ENCODE measurements at places on chromosomes 7 and 10.

DNA sequence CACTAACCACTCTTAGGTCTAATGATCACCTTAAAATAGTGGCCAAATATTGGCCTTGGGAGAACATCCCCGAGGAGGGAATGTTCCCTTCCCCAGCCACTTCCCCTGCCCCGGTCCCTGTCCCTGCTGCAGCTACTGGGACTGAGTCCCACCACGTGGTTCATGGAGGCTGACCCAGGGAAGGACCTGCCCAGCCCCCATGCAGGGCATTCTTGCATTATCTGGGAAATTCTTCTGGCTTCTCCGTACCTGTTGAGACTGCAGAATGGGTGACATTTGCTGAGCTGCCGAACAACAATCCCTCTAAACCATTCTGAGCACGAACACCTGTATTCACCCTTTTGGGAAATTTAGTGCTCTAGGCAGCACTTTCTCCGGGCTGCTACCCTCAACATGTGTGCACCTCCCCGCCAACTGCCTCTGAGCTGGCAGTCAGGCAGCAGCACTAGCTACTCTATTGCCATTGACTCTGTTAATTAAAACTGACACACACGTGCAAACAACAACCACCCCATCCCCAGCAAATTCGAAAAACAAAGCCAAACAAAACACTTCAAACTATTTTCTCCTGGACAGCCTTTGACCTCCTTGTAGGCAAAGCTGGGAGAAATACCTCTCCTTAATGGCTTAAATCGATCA, 567.4 kb upstream of the MKI67 start:
- DNase-seq: no peak

- DNase-seq: no peak
Observed at GRCh38 chr10:47335906-47336305, 12.3 kb upstream of the RBP3 start.

DNA sequence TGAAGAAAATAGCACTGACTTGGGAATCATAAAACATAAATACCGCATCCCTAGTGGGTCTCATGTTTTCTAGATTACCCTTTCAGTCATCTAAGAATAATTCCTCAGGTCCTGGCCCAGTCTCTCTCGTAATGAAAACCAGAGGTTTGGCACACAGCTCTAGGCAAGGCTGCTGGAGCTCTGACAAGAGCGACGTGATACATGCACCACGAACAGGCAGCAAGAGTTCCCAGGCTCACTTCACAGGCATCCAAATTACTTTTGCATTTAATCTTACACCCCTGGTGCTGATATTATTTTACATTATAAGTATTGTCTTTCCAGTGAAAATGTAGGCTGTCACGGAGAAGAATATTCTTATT, 105.2 kb downstream of the THSD7A start:
- DNase-seq: no peak

DNA sequence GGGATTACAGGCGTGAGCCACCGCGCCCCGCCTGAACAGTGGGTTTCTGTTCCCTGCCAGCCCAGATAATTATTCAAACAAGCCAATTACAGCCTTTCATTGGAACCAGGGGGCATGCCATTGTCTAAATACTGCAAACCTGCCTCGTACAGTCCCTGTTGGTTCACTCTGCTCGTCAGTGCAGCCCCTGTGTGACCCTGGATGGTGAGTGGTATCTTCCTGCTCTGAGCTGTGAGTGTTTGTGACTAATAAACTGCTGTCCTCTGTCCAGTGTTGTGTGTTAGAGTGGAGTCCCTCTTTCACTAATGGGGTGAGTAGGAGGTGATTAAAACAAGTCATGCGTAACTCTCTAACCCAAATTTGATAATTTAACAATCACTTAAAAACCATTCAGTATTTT, 176.5 kb upstream of the FAM3C start:
- DNase-seq: no peak

DNA sequence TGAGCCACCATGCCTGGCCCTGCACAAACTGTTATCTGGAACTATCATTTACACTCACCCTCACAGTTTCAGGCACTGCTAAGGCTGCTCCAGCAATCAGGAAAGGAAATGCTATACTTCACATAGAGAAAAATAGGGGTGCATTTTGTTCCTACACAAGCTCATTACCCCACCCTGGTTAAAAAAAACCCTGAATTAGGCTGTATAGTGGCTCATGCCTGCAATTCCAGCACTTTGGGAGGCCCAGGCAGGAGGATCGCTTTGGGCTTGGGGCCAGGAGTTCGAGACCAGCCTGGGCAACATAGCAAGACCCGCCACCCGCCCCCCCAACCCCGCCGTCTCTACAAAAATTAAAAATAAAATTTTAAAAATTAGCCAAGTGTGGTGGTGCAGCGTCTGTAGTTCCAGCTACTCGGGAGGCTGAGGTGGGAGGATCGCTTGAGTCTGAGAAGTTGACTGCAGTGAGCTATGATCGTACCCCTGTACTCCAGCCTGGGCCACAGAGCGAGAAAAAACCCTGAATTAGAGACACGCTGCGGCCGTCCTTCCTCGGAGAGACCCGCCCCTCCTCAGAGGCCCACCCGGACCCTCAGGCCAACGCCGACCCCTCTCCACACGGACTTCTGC, 539 bp downstream of the PTCD1 start:
- DNase-seq: no peak

DNA sequence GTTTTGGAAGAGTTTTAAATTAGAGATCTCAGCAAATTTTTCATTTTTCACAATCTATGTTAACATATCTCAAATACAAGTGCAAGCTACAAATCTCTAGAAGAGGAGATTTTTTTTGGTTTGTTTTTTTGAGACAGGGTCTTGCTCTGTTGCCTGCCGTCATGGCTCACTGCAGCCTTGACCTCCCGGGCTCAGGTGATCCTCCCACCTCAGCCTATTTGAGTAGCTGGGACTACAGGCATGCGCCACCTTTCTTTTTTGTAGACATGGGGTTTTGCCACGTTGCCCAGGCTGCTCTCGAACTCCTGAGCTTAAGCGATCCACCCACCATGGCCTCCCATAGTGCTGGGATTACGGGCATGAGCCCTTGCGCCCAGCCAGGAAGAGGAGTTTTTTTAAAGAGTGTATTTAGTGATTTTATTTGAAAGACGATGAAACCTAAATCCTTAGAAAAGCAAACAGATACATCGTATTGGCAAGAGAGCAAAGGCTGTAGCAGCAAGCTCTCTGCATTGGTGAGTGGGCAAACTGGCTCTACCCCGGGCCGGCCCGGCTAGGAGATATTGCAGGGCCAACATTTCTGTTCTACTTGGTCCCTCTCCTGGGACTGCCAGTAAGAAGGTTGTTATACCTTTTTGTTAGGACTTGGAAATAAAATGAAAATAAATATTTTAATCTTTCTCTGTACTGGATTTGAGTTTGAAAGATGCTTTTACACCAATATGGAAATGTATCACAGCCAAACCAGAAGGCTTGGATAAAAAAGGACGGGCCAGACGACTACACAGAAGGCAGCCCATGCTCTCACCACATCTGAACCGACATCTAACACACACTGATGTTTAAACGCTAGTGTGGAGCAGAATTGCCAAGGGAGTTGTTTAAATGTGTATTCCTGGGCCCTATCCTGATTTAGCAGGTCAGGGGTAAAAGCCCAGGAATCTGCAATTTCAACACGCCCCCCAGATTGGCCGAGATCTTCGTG, 49.6 kb upstream of the RHEB start:
- no peak for DNase-seq

- peak; percentile 7 for DNase-seq
Observed at GRCh38 chr10:79092292-79092896, 23.6 kb downstream of the ZMIZ1 start.

Measured in MV-4-11 (cell line).